ENCODE measurements at places on chromosomes 1 and 21. TPM values are rescaled to one million over a fixed set of nuclear protein-coding genes. Genes with fewer than 3 reads are reported as not detected.

DNA sequence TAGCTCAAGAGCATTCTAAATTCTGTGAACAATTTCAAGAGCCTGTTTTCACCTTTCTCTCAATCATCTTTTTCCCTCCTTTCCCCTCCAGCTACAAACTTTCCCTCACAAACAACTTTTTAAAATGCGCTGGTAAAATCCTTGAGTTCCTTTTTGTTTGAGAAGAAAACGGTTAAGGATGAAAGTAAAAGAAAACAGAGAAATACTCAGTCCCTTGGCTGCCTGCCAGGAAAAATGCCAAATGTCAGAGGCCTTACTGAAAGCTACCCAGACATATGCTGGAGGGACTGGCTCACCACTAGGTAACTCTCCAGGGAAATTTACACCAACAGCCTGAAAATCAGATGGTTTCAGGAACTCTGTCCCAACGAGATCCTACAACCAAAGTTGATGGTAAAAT is 11.0 kb upstream of the SERBP1 start:
- DNase-seq = peak; percentile 67

DNA sequence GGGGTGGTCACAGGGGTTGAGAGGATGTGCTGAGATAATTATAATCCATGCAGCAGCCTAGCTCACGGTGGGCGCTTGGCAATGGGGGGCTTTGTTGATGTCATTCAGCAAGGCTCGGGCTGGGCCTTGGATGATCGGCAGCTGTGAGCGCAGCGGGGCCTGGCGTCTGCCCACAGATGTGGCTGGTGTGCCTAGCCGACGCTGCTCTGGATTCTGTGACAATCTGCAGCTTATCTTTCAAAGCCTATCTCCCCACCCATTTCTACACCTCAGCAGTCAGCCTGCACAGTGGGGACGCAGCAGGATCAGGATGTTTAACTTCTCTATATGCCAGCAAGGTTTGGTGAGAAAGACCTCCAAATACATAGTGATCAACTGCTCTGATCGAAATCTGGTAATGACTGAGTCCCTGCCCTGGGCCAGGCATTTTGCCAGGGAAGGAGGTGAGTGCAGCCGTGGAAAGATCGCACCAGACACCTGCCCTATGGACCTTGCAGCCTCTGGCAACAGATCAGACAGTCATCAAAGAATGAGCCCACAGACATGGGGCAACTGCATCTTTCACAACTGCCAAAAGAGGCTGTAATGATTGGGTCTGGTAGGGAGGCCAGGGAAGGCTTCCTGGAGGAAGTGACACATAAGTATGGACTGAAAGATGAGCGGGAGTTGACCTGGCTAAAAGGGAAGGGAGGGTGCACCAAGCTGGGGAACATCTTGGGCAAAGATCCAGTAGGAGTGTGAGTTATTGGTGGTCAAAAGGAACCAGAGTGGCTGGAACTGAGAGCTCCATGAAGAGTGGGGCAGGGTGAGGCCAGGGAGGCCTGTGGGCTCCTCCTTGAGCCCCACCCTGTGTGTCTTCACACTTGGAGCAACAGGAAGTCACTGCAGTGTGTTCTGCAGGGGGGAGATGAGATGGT is 35.3 kb downstream of the EPHB2 start:
- no peak for DNase-seq

GRCh38 chr1:30313176-30313575 is 410.2 kb downstream of the MATN1 start:
- no peak for DNase-seq

The FABP3 gene
- total RNA-seq = 2,432 TPM

GRCh38 chr21:45848331-45848730 is 133.2 kb upstream of the COL6A1 start:
- DNase-seq = no peak

- DNase-seq = peak; percentile 85
Observed at GRCh38 chr1:41573785-41574713, 89.6 kb upstream of the EDN2 start.

DNA sequence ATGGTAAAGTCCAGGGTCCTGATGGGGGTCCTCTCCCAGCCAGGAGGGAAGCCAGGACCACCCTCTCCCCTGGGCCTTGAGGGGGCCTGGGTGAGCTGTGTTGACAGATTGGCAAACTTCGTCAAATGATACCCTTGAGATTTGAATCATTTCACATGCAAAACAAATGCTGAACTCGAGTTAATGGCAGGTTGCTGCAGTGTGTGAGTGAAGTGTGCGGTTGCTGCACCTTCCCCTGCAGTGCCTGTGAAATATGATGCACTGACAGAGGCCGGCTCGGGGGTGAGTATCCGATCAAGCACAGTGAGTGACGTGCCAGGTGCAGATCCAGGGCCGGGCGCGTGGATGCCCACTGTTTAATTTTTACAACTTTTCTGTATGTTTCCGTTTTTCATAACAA is 5.7 kb upstream of the KRTAP12-1 start:
- DNase-seq = no peak

- DNase-seq = no peak
Observed at GRCh38 chr1:94884106-94884505, 42.8 kb downstream of the CNN3 start.

DNA sequence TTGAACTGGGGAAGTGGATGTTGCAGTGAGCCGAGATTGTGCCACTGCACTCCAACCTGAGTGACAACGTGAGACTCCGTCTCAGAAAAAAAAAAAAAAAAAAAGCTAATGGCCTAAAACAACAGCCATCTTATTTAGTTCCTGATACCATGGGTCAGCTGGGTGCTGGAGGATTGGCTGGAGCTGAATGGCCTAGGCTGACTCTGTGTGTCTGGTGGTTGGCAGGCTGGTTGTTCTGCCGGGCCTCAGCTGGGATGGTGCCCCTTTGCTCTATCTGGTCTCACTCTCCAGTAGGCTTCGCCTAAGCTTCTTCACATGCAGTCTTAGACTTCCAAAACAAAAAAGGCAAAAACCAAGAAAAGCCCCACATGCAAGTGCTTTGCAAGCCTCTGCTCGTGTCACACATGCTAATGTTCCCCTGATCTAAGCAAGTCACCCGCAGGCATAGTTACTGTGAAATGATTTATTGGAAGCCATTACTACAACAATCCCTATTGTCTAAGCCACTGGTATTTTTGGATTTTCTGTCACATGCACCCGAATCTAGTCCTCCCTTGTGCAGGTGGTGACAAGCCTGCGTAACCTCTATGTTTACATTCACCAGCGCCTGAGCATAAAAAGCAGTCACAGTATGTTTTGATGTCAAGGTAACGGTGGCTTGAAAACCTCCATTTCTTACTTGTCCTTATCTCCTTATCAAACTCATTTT is 39.6 kb upstream of the KANK4 start:
- DNase-seq = no peak

DNA sequence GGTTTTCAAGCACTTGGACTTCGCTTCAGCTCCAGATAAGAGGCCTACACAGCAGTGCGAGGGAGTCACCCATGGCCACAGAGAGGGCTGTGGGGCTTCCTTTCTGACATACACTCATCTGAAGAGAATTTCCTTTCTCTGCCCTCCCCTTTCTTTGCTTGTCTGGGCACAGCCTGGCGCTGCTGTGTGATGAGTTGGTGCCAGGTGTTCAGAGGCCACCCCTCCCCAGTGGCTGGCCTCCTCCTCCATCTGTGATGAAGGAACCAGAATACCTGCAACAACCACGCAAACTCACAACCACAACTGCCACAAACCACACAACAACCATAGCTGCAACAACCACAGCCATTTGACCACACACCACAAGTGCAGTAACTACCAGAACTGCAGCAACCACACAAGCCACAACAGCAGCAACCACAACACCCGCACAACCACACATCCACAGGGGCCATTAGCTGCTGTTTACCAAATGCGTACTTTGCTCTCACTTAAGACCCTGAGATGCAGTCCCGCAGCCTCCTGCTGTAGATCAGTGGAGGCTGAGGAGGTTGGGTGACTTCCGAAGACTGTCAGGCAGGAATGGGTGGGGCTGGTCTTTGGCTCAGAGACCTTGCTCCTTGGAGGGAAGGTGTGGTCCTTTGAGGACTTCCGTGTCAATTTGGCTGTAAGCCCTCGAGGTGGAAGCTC is 71.1 kb downstream of the IER5 start:
- peak; percentile 37 for DNase-seq

- DNase-seq = no peak
Observed at GRCh38 chr1:215551806-215552205, 15.3 kb upstream of the KCTD3 start.

DNA sequence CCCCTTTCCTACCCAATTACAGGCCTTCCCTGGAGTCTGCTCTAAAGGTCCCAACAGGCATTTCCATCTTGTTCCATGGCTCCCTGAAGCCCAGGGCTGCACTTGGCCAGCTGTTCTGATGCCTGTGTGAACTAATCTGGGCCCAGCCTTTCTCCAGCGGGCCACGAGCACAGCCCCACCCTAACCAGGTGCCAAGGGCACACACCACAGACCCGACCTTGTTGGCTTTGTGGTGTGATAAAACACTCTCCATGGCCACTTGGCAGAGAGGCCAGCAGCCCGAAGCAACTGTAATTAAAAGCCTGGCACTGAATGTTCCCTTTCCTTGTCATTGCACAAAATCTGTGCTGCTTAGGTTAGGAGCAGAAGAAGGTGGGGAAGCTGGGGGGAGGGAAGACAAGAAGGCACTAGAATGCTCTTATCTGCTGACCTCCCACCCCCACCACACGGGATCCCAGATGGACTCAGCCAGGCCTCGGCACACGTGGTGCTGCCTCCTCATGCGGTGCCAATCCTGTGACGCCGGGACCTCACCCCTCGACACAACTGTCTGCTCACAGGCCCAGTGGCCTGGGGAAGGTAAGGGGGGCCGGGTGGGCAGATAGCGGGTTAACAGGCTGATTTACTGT is 9.9 kb downstream of the HCRTR1 start:
- peak; percentile 68 for DNase-seq
